ENCODE measurements at places on chromosomes 13 and 19. TPM values are rescaled to one million over a fixed set of nuclear protein-coding genes. Genes with fewer than 3 reads are reported as not detected.

RAB3A gene
- 0.40 TPM for total RNA-seq

ZNF497 gene
- total RNA-seq = 0.65 TPM

TEX29 gene
- 0.20 TPM for total RNA-seq

SULT2A1 gene
- total RNA-seq = not detected

SPRED3 gene
- total RNA-seq = under 0.01 TPM

MAMSTR gene
- total RNA-seq = 0.22 TPM

LRRC63 gene
- under 0.01 TPM for total RNA-seq

CRB3 gene
- not detected for total RNA-seq

PTH2 gene
- not detected for total RNA-seq

DNA sequence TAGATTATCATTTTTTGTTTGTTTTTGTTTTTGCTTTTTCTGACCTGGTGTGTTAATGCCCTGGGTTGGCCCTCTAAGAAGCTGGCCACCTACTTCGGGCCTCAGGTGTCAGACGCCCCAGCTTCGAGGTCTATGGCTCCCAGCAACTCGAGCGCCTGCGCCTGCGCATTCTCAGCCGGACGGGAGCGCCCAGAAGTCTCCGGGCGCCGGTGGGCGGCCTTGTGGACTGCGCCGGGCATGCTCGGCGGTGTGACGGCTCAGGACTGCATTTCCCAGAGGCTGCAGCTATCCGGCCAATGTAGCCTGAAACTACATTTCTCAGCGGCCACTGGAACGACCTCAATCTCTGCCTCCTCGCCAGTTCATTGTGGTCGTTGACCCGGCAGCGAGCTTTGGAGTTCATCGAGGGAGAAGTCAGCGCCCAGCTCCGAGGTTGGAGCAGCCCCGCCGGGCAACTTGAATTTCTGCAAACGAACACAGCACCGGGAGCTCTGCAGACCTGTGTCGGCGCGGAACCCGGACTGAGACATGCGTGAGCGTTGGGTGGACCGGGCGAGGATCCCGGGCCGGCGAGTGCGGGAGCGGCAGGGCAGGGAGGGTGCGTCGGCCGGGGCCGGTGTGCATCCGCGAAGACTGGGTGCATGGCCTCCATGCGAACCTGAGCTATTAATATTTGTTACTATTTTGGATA, at the start of gene ZNF30:
ZNF30 (plus strand) TSS at position 219 of the 691 bp plus-strand sequence. CDS start 3,045 bp downstream, outside the sequence.
- DNase-seq = peak; percentile 94

- no peak for DNase-seq
These were observed 8.0 kb downstream of the TMEM91 start for GRCh38 chr19:41384351-41384750.

GRCh38 chr13:73177916-73178565, 119.2 kb downstream of the KLF5 start:
- no peak for DNase-seq

- DNase-seq = no peak
These were observed 884 bp upstream of the CBY2 start for GRCh38 chr13:45700971-45701900.

DNA sequence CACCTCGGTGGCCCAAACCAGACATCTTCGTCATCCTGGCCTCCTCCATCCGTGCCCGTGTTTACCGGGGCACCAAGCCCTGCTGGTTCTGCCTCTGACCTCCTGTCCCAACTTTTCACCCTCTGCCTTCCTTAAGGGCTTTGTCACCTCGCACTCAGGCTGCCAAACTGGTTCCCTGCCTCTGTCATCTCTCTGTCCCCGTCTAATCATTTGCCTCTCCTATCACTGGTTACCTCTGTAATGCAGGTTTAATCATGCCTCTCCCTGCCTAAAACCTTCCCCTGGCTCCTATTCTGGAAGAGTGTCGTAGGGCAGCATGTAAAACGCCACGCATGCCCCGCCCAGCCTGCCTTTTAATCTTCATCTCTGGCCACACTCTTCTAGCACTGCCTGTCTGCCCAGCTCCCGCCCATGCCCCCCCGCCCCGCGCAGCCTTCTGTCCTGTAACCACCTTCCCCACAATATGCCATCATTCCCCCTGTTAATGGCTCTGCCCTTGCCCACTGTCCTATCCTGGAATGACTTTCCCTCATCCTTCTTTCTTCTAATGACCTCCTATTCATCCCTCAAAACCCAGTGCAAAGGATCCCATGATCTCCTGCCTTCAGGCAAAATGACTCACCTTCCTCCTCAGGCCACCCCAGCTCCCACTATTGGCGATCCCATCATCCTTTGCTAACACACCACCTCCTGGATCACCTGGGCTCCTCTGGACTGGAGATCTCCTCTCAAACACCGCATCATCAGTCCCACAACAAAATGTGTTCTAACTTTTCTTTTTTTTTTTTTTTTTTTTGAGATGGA, 66.7 kb downstream of the PEX11G start:
- no peak for DNase-seq

GRCh38 chr13:39197647-39198007, 159.4 kb downstream of the NHLRC3 start:
- DNase-seq = no peak

- DNase-seq = no peak
These were observed 3.4 kb upstream of the IRF2BP1 start for GRCh38 chr19:45889210-45889885.

- peak; percentile 76 for DNase-seq
These were observed 98.0 kb downstream of the ESD start for GRCh38 chr13:46698910-46699460.

DNA sequence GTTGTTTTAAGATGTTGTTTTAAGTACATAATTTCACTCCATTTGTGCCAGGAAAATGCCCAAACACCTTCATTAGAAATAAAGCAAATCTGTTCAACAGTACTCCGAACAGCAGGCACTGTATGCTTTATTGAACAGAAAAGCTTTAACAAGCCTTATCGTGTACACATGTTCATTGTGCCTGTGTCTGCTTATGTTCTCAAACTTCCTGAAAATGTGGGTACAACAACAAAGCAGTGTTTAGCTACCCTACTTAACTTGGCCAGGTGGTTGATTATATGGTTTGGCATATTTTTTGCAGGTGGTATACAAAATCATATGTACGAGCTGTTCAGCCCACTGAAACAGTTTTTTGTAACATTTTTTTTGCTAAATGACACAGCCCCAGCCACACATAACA, 718.0 kb downstream of the DACH1 start:
- no peak for DNase-seq

DNA sequence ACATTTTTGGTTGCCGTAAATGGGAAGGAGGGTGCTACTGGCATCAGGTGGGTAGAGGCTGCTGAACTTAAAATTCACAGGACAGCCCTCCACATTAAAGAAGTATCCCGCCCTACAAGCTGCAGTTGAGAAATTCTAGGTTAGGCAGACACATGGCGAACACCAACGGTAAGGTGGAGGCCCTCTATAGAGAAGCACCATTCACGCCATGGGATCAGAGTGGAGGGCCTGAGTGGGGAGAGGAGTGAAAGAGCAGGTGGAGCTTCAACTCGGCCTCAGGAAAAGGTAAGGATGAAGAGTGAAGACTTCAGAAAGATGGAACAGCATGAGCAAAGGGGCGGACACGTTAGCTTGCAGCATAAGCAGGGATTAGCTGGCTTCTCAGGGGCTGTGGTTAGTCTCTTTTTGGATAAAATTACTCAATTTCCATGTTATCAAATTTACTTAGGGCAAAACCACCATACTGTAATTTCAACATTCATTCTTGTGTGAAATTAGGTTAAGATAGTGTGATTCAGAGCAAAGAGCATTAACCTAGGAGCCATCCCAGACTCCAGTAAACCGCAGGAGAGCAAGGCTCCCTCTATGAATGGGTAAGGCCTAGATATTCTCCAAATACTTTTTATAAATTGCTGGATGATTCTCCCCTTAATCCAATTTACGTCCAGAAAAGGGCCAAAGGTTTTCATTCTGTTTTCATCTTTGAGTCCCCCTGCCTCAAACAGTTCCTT, 1.2 kb downstream of the EEF1AKMT1 start:
- DNase-seq = no peak

- DNase-seq = no peak
These were observed 11.4 kb downstream of the PTH2 start for GRCh38 chr19:49411681-49412326.

GRCh38 chr13:97257800-97258799, 36.0 kb downstream of the MBNL2 start:
- DNase-seq = peak; percentile 97

- DNase-seq = no peak
These were observed 340.5 kb upstream of the OBI1 start for GRCh38 chr13:78999494-78999893.

GRCh38 chr19:46040952-46041500, at the start of gene IGFL4:
Gene IGFL4, minus strand, starts transcription at chr19:46041002. Its CDS starts 40 bp downstream, at chr19:46040962.
- DNase-seq = no peak

GRCh38 chr19:41799444-41800000, 3.1 kb downstream of the CEACAM3 start:
- DNase-seq = no peak

GRCh38 chr13:39855236-39855635, 199.8 kb downstream of the COG6 start:
- DNase-seq = no peak

GRCh38 chr19:41735071-41735600, 20.2 kb upstream of the CEACAM6 start:
- no peak for DNase-seq

DNA sequence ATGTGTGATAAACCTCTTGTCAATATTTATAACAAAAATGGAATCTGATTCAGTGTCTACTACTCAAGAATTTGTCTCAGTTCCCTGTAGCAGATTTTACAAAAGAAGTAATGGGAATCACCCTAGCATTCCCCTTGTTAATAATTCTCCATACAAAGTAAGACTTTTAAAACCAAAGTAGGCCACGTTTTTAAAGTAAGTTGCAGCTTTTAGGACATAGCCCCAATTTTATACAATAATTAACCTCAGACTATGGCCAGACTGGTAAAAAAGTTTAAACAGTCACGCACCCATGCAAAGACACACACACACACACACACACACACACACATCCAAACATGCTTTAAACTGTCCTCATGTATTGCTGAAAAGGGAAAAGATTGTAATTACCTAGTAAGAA, 589.9 kb downstream of the PCDH9 start:
- DNase-seq = no peak

GRCh38 chr19:36093146-36093662, 17.7 kb upstream of the OVOL3 start:
- no peak for DNase-seq

DNA sequence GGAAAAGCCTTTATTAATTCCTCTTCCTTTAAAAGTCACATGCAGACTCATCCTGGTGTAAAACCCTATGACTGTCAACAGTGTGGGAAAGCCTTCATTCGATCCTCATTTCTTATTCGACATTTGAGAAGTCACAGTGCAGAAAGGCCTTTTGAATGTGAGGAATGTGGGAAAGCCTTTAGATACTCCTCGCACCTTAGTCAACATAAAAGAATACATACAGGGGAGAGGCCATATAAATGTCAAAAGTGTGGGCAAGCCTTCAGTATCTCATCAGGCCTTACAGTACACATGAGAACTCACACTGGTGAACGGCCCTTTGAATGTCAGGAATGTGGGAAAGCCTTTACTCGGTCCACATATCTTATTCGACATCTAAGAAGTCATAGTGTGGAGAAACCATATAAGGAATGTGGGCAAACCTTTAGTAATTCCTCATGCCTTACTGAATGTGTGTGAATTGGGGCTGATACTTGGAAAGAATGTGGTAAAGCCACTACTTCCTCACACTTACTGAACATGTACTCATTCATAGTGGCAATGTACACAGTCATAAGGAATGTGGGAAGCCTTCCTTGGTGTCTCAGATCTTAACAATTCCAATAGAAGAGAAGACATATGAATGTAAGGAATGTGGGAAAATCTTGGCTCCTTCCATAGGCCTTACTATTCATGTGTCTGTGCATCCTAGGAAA, 18.8 kb downstream of the ZNF559 start:
- DNase-seq = no peak

GRCh38 chr13:24511816-24512196, 772 bp downstream of the PARP4 start:
- DNase-seq = no peak

Measured in lung microvascular endothelial cell (primary cell).